ENCODE measurements at places on chromosomes 3 and 15.

DNA sequence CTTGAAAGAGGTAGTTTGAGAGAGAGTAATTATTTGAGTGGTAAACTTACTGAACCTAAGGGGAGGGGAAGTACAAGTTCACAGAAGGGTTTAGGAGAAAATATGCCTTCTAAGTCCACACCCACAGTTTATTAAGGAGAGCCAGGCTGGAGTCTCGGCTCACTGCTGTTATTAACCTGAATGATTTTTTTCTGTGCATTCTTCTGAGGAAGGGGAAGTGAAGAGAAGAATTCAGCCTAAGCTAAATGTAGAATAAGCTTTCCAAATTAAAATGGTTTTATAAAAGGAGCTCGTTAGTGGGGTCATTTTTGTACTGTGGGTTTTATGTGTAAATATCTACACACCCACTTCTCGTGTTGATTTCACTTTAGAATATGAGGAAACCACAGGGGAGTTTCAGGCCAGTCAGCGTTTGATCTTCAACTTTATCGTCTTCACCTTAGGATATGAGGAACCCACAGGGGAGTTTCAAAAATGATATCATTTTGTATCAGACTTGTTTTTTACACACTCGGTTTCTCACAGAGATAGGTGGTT lies 1.5 kb downstream of the WHAMM start:
- DNase-seq = no peak

DNA sequence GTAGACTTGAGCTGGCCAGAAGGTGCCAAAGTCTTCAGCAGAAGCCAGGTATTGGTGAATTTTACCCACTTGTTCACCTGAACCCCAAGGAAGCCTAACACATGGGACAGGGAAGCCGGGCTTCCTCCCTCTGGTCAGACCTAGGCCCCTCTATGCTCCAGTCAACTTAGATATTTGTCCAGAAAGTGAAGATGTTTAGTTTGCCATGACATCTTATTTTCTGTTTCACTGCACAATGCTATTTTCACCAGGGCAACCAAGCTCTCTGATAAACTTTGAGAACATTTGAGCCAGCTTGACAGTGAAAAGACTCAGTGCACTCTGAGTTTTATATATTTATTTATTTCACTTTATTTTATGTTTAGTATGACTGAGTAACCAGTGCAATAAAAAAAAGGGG lies 71.0 kb downstream of the SOX14 start:
- no peak for DNase-seq

GRCh38 chr3:171972871-171973348 lies 66.5 kb upstream of the FNDC3B start:
- no peak for DNase-seq

DNA sequence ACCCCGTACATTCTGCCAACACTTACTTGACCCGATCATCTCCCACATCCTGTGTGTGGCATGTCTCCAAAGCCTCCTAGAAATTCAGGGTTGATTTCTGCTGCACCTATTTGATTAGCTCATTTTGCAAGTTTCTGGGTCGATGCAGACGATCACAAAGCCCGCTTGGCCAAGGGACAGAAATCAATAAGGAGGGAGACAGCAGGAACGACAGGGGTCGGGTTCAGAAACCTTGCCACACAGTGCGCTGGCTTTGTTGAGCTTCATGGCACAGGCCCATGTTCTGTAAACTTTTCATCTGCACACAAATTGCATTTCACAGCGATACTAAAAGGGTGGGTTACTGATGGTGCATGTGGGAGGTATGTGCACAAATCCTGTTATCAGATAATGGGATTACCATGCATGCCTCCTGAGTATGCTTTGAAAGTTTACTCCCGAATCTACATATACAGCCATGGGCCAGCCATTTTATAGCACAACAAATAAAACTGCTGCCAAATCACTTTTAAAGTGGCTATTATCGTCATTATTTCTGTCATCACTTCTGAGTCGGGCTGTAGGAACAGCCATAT lies 95.9 kb upstream of the ATP11B start:
- DNase-seq = peak; percentile 32

DNA sequence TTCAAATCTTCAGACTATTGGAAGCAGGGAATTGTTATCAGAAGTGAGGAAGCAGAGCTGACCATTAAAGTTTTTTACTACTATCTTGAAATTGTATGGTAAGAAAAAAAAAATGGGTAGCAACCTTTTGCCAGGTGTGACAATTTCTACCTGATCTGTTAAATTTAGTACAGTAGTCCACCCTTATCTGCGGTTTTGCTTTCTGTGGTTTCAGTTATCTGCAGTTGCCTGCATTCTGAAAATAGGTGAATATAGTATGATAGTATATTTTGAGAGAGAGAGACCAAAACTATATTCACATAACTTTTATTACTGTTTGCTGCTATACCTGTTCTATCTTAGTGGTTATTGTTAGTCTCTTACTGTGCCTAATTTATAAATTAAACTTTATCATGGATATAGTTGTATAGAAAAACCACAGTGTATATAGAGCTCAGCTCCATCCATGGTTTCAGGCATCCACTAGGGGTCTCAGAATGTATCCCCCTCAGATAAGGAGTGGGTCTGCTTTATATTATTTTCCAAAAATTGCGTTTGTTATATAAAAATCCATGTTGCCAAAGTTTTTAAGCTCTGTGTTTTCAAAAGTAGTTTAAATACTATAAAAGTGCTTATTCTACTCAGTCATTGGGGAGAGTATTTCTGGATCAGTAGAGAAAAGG lies 69.9 kb downstream of the PTPRG start:
- no peak for DNase-seq

- DNase-seq = no peak
Observed at GRCh38 chr15:60152386-60152785, 148.3 kb downstream of the FOXB1 start.

- DNase-seq = no peak
Observed at GRCh38 chr15:70348226-70348543, 250.5 kb upstream of the TLE3 start.

GRCh38 chr3:129077222-129077621 lies 16.6 kb downstream of the GP9 start:
- DNase-seq = no peak

DNA sequence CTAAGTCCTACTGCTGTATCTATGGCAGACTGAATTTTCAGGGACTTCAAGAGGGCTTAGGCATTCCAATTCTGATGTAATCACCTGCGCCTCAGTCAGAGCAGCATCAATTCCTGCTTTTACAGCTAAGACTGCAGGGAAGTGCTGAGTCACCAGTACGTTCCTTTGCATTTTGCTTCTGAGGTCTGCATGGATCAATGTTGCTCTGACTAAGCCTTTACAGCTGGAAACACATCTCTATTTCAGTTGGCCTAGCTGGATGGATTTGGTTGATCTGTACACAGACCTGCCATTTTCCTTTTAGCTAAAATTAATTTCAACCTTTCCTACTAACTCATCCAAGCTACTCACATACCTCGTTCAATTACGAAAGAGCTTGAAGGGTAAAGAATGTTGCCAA lies 51.3 kb downstream of the ETV5 start:
- no peak for DNase-seq

DNA sequence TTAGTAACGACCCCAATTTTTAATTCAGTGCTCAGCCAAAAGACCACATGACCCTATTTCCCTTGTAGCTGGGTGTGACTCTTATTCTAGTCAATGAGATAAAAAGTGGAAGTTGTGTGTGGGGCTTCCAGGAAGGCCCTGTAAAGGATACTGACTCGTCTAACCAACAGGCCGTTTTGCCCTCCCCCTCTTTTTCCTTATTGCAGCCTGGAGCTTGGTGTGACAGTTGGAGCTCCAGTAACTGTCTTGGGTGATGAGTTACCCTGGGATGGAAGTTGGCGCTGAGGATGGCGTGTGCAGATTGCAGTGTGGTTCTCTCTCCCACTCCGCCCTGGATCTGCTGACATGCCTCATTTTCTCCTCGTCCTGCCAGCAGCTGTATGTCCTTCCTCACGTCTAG lies 209.3 kb upstream of the PROK2 start:
- DNase-seq = no peak

DNA sequence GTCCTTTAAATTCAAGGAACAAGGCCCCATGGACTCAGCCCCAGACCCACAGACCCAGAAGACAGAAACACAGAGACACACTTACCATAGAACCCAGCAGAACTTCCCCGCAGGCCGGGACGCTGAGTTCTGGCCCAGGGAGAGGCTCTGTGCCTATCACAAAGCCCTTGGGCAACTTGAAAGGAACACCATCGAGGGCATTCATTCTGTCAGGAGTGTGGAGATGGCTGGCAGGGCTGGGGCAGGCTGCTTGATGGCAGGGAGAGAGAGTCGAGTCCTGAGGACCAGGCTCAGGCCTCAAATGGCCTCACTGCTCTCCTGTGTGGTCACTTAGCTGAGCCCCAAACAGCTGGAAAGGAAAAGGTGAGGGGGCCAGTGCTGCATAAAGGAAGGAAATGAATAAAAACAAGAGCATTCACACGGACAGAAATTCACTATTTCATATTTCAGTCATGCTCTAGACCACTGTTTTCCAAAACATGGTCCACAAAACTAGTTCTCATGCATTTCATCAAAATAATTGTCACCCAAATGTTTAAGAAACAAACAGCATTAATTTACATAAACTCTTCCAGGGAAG lies 8.9 kb downstream of the UBAP1L start:
- DNase-seq = no peak

GRCh38 chr3:111859061-111859973 lies at the start of gene PHLDB2:
Gene PHLDB2 (plus strand): TSS chr3:111859265. CDS start chr3:111884078, 24,813 bp downstream.
- DNase-seq = no peak

- DNase-seq = no peak
Observed at GRCh38 chr15:42911058-42911592, 9.5 kb downstream of the TTBK2 start.

- peak; percentile 52 for DNase-seq
Observed at GRCh38 chr15:91055548-91056331, 33.3 kb upstream of the VPS33B start.

- DNase-seq = no peak
Observed at GRCh38 chr3:156559321-156559720, 4.4 kb upstream of the SSR3 start.

- DNase-seq = no peak
Observed at GRCh38 chr3:6860954-6861624, at the start of gene GRM7. Gene GRM7 (plus strand): TSS chr3:6861115.

GRCh38 chr3:179438841-179439240 lies 12.4 kb downstream of the GNB4 start:
- DNase-seq = no peak

DNA sequence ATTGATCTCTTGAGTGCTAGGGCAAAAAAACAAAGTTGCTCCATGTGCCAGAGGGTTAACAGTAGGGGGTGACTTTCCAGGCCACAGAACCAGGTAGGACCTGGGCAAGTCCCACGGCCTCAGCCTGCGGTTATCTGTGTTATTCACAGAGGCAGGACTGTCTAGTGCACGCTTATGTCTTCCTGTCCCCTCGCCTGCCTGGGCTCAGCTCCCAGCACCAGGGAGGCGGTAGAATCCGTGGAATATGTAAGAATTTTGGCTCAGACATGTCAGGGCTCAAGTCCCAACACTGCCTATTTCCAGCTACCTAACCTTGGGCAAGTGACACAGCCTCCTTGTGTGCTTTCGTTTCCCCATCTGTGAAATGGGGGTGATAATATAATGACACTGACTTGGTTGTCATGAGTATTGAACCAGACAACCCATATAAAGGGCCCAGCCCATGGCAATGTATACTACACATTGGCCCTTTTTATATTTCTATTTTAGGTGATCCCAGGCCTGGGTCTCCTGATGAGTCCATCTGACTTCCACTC lies 44.3 kb upstream of the FLNB start:
- no peak for DNase-seq

GRCh38 chr15:41878355-41878699 lies 15.5 kb downstream of the SPTBN5 start:
- peak; percentile 61 for DNase-seq

DNA sequence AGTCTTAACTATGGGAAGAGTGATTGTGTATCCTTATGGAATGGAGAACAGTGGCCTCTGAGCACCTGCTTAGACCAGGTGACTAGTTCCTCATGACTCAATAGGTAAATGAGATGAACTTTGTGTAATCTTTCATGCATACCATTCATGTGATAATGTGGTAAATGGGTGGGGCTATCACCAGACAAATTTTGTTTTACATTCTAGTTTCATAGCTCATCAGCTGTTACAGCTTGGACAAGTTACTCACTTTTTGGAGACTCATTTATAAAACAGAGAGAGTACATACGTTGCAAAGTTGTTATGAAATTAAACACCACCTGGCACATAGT lies 103.7 kb upstream of the TGFBR2 start:
- no peak for DNase-seq

DNA sequence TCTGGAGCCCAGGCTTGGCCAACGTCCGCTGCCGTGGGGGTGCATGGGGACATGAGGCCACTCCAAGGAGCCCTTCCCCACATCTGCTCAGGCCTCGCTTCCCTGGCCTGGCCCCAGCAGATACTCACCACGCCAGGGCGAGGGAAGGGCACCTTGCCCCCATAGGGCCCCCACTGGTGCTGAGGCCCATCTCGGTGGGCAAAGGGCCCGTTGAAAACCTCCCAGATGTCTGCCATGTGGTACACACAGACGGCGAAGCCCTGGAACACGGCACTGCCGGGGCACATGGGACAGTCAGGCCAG lies 4.7 kb downstream of the SEMA3G start:
- DNase-seq = no peak

DNA sequence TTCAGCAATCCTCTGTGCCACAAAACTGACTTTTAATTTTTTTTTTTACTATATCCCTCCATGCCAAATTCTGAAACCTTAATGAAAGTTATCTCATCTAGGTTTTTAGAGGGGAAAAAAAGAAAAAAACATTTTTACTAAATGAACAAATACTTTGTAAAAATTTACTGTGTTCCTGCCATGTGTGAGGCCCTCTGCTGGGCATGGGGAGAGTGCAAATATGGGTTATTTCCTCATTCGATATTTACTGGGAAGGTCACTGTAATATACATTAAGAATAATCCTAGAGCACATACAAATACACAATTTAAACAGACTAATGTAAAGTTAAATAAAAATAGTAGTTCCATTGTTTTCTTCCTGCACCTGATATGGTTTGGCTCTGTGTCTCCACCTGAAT lies 215.0 kb downstream of the GRM7 start:
- DNase-seq = no peak

GRCh38 chr15:59528429-59528828 lies 83.2 kb upstream of the GCNT3 start:
- no peak for DNase-seq

DNA sequence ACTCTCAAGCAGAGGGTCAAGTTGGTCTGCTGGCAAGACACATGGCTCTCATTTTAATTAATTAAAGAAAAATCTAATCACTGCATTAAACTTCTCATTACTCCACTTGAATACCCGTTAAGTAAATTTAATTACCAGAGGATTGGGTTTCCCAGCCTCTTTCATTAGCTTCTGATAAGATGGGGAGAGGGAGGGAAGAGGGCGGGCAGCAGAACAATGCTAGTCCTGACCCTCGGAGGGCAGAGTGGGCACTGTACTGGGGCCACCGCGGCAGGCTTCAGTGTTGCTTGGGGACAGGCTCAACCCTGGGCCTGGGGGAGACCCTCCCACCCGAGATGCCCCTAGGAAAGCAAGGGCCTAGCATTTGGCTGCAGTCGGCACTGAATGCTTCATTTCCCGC lies 55.6 kb upstream of the LINGO1 start:
- no peak for DNase-seq

DNA sequence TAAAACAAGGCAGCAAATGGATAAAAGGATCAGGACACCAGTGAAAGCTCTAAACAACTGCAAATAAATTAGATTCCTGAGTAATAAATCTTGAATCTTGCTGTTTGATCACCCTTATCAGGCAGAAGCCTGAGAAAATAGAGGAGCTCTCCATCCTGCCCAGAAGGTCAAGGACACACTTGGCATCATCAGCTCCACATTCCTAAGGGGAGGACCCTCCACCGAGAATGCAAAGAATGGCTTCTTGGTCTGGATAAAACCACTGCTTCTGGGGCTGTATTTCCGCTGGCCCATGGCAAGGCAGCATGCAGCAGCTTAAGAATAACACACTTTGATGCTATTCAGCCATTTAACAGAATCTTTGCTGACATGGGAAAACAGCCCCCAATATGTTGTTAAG lies 108.9 kb upstream of the TSC22D2 start:
- no peak for DNase-seq

All from LNCaP clone FGC (cell line).